ENCODE measurements at places on chromosomes 7 and 10.

- DNase-seq: no peak
These were observed 6.0 kb upstream of the LMBR1 start for GRCh38 chr7:156898938-156899337.

DNA sequence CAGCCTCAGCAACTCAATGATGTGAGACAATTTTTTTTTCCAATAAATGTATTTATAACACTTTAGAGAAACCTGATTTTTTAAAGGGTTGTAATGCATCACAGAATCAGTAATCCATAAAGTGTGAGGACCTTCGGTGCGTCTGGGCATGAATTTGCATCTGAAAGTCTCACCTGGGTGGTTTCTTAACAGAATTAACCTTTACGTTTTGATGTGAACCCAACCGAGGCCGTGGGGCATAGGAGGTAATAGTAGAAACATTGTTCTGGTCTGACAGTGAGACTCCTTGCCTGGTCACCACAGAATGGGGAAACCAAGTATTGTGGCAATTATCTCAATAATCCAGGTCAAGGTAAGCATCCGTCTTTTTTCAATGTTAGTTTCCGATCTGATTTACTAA lies 114.6 kb downstream of the PRKCQ start:
- no peak for DNase-seq

DNA sequence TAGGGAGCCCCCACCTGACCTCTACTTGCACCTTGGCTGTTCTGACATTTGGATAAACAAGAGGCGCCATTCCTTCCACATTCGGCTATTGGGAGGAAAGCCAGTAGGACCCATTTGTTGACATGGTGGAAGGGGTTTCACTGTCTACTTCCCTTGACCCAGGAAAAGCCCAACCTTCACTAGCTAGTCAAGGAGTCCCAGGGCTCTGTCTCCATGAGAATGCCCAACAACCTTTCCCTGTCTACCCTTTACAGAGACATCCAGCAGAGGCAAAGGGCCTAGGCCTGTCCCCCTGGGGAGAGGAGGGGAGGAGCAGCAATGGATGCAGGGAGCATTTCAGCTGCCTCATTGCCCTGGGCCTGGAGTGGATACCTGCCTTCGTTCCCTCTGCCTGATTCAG lies 136.1 kb downstream of the NEURL1 start:
- DNase-seq: no peak

DNA sequence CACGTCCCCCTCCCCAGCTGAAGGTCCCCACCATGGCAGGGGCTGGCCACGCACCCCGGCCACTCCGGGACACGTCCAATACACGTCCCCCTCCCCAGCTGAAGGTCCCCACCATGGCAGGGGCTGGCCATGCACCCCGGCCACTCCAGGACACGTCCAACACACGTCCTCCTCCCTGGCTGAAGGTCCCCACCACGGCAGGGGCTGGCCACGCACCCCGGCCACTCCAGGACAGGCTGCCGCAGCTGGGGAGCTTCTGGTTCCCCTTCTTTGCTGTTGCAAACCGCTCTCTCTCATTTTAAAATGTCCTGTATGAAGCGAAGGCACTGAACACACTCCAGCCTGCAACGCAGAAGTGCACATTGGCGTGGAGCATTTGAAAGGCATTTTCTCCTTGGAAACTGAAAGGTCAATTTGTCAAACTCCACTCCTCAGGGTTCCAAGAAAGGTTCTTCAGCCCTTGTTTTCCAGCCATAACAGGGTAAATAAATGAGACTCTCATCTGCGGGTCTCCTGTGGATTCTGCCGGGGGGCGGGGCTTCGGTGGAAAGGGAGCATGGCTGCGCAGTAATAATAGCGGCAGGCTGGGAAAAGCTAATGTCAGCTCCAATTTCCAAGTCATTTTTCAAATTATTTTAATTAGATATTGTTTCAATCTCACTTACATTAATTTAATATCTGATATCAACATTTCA lies 580.3 kb downstream of the DNAJB6 start:
- no peak for DNase-seq

- DNase-seq: no peak
These were observed 75.9 kb downstream of the OAT start for GRCh38 chr10:124342821-124343170.

- no peak for DNase-seq
These were observed 71.2 kb downstream of the LRRTM3 start for GRCh38 chr10:66996996-66997395.

GRCh38 chr7:55441002-55441401 lies 75.9 kb downstream of the LANCL2 start:
- no peak for DNase-seq

DNA sequence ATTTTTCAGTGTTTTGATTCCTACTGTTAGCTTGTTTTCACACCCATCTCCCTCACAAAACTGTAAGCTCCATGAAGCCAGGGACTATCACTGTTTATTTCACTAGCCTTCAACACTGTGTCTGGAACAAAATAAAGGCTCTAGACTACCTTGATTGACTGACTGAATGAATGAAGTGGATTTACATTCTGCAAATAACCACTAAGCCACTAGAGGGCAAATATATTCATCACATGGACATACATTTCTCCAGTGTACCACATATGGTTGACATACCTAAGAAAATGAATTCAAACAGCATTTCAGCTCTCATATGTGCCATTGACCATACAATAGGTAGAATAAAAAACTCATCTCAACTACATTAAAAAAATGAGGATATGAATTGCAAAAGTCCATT lies 185.9 kb downstream of the RAB11FIP2 start:
- no peak for DNase-seq

DNA sequence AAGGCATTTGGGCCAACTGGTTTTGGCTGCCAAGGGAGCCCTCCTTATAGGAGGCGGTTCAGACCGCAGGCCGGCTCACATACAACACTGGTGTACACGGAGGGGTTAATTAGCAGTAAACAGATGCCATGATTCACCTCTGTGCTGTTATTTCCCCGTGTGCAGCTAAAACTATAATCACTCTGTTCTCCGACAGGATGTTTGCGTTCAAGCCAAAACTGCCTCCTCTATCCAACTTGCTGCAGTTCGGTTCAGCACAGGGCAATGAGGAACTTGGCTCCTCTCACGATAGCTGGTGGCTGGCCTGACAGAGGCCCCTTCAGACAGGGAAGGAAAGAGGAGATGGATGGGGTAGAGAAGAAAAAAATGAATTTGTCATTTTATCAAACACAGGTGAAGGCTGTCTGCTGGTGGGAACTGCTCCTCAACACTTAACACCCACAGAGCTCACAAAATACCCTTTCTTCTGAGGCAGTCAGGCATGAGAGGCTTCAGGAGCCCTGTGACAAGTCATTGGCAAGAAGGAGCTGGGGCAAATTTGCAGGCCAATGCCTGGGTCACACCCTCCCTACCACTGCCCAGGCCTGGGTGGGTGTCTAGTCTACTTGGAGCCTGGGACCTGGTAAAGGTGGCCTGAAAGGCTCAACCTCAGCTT lies 24.0 kb downstream of the KCNMA1 start:
- no peak for DNase-seq

- no peak for DNase-seq
These were observed 33.3 kb downstream of the A1CF start for GRCh38 chr10:50851884-50852671.

DNA sequence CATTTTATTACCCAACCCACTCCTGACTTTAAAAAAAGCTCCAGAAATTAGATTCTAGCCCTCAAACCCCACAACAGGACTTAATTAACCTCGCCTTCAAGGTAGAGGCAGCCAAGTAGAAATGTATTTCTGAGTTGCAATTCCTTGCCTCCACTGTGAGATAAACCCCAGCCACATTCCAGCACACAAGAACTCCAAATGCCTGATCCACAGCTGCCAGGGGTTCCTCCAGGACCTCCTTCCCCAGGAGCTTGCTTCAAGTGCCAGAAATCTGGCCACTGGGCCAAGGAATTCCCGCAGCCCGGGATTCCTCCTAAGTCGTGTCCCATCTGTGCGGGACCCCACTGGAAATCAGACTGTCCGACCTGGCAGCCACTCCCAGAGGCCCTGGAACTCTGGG lies 25.9 kb upstream of the ARL4A start:
- DNase-seq: no peak

GRCh38 chr7:48933549-48934085 lies 9.3 kb downstream of the CDC14C start:
- DNase-seq: no peak

DNA sequence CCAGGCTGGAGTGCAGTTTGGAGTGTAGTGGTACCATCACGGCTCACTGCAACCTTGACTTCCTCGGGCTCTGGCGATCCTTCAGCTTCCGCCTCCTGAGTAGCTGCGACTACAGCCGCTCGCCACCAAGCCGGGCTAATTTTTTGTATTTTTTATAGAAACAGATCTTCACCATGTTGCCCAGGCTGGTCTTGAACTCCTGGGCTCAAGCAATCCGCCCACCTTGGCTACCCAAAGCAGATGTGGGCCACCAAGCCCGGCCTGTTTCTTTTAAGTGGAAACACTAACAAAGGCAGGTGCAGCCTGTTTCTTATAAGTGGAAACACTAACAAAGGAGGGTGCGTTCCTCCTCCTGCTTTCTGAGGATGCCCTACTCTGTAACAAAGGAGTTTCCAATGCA lies 18.2 kb downstream of the PRF1 start:
- DNase-seq: no peak

DNA sequence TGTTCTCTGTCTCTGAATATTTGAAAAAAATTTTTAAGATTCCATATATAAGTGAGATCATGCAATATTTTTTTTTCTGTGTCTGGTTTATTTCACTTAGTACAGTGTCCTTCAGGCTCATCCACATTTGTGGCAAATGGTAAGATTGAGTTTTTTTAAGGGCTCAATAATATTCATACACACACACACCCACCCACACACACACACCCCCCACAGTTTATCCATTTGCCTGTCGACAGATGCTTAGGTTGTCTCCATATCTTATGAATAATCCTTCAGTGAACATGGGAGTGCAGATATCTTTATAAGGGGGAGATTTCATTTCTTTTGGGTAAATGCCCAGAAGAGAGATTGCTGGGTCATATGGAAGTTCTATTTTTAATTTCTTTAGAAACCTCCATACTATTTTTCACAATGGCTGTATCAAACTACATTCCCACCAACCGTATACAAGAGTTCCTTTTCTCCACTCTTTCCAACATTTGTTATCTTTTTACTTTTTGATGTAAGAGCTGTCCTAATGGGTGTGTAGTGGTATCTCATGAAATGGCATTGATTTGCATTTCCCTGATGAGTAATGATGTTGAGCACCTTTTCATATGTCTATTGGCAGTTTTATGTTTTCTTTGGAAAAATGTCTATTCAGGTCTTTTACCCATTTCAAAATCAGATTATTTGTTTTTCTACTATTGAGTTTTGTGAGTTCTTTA lies 35.0 kb downstream of the AUTS2 start:
- no peak for DNase-seq

GRCh38 chr7:120760050-120760449 lies 97.9 kb downstream of the TSPAN12 start:
- no peak for DNase-seq

GRCh38 chr7:374706-375311 lies 84.8 kb downstream of the FOXL3 start:
- DNase-seq: no peak

GRCh38 chr7:39399986-39400385 lies 166.2 kb upstream of the YAE1 start:
- no peak for DNase-seq

GRCh38 chr10:123301077-123301857 lies 147.1 kb downstream of the BUB3 start:
- DNase-seq: no peak

GRCh38 chr7:66847879-66848790 lies 72.9 kb upstream of the TMEM248 start:
- DNase-seq: no peak

DNA sequence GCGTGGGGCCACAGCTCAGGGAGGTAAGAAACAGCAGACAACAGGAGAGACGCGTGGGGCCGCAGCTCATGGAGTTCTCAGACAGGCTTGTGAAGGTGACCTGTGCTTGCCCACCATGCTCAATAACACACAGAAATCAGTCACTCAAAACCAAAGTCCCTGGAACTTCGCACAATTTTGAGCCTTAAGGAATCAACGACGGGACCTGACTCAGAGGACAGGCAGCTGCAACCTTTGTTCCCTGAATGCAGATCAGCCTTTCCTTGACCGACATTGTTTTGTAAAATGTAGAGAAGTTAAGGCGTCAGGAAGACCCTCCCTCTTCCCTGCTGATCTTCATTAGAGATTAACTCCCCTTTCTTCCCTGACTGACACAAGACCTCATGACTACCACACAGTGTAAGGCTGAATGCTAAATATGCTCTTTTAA lies 8.5 kb upstream of the KNDC1 start:
- DNase-seq: no peak

DNA sequence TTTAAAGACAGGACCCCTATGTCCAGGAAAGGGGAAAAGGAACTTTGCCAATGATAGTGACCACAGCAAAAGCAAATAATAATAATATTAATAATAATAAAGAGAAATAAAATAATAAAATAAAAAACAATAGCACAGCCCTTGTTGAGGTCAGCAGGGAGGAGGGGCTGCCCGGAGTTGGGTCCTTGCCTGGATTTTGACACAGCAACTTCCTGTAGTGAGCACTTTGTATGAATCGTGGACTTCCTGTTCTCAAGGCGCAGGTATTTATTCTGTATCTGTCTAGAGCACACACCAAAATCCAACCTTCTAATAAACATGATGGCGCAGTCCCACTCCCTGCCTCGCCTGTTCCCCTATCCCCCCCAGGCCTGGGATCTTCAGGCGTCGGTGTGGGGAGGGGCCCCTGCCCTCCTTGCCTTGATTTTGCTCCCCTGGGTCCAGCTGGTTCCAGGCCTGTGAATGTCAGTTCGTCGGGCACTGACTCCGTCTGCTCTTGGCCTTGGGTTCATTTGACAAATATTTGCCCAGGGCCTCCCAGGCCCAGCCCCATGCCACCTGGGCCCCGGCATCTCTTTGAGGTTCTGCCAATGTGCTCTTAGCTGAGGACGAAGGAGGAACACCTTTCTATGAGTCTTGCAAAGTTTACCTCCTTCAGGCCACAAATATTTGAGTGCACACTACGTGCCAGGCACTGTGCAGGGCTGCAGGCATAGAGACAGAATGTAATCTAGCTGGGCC lies 13.9 kb downstream of the TRIM8 start:
- DNase-seq: no peak

- DNase-seq: no peak
These were observed 19.6 kb upstream of the INPP5A start for GRCh38 chr10:132517951-132518521.

DNA sequence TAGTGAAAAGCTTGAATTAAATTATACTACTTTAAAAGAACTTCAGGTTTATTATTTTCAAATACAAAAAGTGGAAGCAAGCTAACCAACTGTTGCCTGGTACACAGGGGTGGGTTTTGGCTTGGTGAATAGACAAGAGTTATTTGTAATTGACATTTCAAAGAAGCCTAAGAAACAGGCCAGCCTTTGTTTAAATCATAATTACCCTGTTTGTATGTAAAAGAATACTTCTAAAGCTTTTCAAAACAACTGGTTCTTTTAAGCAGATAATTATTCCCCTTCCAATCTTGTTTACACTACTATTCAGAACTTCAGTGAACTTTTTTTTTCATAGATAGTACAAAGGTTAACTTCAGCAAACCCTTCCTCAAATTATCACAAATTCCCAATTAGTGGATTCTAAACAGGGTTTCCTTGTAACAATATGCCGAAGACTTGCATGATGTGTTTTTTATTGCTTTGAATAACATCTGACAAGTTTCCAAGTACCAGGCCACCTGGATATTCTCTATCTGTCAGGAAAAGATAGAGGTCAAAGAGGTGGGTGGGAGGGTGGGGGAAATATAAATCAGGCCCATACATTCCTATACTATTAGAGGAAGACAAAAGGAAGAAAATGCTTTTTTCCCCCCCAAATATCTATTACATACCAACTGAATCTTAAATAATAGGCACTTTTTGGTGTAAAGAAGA lies 20.4 kb downstream of the SSMEM1 start:
- no peak for DNase-seq

GRCh38 chr10:131004276-131004675 lies 307.2 kb downstream of the TCERG1L start:
- DNase-seq: no peak
